IMR-90 (cell line): ENCODE measurements at places on chromosomes 2 and 18. TPM values are rescaled to one million over a fixed set of nuclear protein-coding genes. Genes with fewer than 3 reads are reported as not detected.

ZNF521 gene
- 44.7 and 59.3 TPM in 2 replicates for total RNA-seq

RFX8 gene
- 1.9 and 2.9 TPM in 2 replicates for total RNA-seq

DAW1 gene
- 1.4 TPM in 2 replicates for total RNA-seq

RIT2 gene
- total RNA-seq, result not detected in 2 replicates

HOXD12 gene
- not detected in 2 replicates for total RNA-seq

EMX1 gene
- not detected in 2 replicates for total RNA-seq

LONRF2 gene
- 0.54 and 0.83 TPM in 2 replicates for total RNA-seq

SLC4A5 gene
- 0.18 TPM in 1 of 2 replicates, not detected in the other for total RNA-seq

WDR12 gene
- 8.6 and 12.2 TPM in 2 replicates for total RNA-seq

FBXO15 gene
- total RNA-seq, result 0.90 and 1.1 TPM in 2 replicates

SERPINB5 gene
- not detected in 2 replicates for total RNA-seq

DNA sequence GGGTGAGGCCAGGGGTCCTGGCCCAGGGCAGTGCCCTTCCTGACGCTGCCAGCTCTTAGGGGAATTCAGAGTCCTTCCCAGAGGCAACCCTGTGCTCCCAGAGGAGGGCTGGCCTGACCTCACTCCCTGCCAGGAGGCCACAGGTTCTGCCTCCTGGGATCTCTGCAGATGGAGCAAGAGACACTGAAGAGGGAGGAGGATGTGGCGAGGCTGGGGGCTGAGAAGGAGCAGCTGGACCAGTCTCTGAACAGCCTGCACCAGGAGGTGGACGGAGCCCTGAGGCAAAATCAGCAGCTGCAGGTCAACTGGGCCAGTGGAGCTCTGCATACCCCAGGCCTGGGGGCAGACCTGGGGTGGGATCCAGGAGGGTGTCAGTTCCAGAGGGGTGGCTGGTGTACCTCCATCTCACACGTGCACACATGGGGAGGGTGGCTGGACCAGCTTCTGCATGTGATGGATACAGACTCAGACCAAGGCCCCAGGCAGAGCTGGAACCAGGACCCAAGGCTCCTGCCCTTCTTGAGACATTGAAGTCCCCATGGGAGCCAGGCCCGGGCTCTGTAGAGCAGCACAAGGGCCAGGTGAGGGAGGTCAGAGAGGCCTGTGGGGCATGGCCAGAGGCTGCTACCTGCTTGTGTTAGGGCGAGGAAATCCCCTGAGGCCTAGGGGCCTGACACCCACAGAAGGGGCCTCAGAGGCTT is 9.7 kb upstream of the SNED1 start:
- peaks cover 3% of the 10 kb centered on the region; the same call in 1 of the 2 replicates for H3K27me3 ChIP-seq
- H3K27ac ChIP-seq, result no peak overlapping the region
- H3K36me3 ChIP-seq, result no peaks in the 10 kb centered on the region
- H3K4me1 ChIP-seq, result peaks cover 22% of the 10 kb centered on the region
- no peak overlapping the region for H3K4me3 ChIP-seq

DNA sequence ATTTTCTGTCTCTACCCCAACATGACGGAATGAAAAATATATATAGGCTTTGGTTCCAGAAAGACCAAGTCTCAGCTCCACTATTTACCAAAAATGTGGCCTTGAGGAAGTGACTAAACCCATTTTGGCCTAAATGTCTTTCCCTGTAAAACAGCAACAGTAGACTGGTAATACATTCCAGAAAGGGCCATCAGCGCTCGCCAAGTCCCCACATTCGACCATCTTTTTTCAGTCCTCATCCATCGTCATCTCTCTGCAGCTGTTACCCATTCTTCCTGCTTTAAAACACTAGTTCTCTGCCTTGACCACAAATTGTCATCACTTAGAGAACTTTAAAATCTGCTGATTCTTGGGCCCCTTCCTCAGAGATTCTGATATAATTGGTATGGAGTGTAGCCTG is 183.8 kb upstream of the CTAGE1 start:
- H3K27me3 ChIP-seq, result peaks cover 1% of the 10 kb centered on the region; the same call in 1 of the 2 replicates
- H3K27ac ChIP-seq, result no peak overlapping the region
- no peak overlapping the region for H3K4me3 ChIP-seq
- no peaks in the 10 kb centered on the region; the same call in 1 of the 2 replicates for H3K4me1 ChIP-seq
- DNase-seq, result no peak
- H3K36me3 ChIP-seq, result no peaks in the 10 kb centered on the region

DNA sequence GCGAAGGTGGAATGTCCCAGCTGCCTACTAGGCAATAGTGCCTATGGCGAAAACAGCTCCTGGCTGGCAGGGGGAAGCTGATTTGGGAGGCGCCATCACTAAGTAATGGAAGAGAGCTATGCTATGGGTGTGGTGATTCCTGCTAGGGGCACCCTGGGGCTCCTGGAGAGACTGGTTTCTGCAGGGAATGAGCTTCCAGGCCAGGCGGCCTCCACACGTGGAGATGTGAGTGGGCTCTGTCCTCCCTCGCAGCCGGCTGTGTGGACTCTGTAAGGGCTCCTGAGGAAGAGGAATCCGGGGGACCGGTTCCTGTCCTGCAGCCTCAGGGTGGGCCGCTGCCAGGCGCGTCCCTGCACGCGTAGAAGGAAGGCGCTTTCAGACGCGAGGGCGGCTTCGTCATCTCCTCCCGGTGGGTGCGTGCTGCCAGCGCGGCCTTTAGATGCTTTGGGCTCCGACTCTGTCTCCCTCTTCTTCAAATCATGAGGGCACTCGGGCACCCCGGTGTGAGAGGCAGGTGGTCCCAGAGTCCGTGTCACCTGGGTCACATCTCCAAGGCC is 55.5 kb upstream of the ANKRD62 start:
- H3K4me1 ChIP-seq, result peaks cover 14% of the 10 kb centered on the region; the same call in 1 of the 2 replicates
- no peaks in the 10 kb centered on the region for H3K27me3 ChIP-seq
- H3K27ac ChIP-seq, result no peak overlapping the region
- H3K4me3 ChIP-seq, result no peak overlapping the region
- DNase-seq, result no peak

DNA sequence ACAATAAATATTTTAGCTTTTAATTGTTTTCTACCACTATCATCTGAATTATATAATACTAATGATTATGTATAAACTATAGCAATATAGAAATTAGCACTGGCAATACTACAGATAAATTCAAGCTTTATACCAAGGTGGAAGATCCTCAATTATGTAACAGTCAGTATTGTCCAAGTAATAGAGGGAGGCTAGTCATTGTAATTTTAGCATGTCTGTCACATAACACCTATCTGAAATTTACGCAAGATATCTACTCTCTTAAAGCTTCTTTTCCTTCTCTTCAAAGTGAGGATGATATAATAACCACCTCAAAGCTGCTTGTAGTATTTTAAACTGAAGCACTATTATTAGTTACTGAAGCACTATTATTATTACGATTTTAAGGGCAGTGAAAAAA is 12.2 kb downstream of the KCNJ3 start:
- no peak overlapping the region for H3K4me3 ChIP-seq
- H3K36me3 ChIP-seq, result no peaks in the 10 kb centered on the region
- no peak overlapping the region for H3K27ac ChIP-seq
- H3K4me1 ChIP-seq, result no peaks in the 10 kb centered on the region
- no peak for DNase-seq
- H3K27me3 ChIP-seq, result no peaks in the 10 kb centered on the region

DNA sequence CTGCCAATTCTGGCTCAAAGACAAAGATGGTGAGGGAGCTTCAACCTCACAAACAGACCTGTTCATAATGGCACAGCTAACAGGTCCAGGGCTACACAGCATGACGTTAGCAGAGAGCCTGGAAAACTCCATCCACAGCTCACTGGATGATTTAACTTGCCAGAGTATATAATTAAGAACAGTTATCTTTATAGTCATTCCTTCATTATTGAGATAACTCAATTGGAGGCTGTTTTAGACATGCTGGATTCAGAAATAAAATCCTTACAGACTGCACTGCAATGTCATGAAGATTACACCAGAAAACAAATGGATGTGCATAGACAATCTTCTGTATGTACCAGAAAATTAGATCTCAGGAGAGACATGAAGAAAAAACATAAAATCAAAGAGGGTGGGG is 55.1 kb upstream of the LYPD1 start:
- H3K4me1 ChIP-seq, result no peaks in the 10 kb centered on the region
- H3K27me3 ChIP-seq, result no peaks in the 10 kb centered on the region
- peaks cover 42% of the 10 kb centered on the region for H3K36me3 ChIP-seq
- no peak for DNase-seq
- no peak overlapping the region for H3K4me3 ChIP-seq

GRCh38 chr2:224546926-224547325 is 38.2 kb downstream of the CUL3 start:
- H3K36me3 ChIP-seq, result peaks cover 7% of the 10 kb centered on the region
- no peak for DNase-seq
- no peak overlapping the region for H3K4me3 ChIP-seq
- peaks cover 5% of the 10 kb centered on the region for H3K4me1 ChIP-seq
- no peaks in the 10 kb centered on the region for H3K27me3 ChIP-seq
- no peak overlapping the region for H3K27ac ChIP-seq

DNA sequence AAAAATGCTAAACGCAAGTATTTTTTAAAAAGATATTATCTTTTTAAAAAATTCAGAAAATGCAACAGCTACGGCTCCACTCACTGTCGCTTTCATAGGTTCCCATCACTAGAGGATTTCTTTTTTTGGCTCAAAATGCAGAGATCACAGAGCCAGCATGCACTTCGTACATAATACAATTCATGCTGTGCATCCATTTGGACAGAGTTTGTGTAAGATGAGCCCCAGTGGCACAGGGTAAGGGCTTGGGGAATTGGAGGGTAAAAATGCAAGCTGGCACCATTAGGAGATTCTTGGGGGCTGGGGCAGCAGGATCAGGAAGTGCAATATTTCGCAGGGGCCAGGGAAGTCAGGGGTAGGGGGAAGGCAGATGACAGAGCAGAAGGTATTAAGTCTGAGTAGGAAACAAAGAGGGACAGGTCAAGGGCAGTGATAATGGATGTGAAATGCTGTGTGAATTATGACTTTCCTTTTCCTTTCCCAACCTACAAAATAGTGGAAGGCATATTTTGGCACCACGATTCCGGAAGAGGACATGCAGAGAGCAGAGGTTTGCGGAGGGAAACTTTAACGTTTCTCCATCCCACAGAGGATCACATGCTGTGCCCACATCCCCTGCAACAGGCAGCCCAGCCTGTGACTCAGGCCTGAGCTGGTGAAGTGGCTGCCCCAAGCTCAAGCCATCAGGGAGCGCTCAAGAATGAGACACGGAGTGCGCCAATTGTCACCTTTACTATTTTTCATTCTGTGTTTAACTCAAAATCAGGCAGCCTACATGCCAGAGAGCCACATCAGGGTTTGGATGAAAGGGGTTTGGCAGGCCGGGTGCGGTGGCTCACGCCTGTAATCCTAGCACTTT is 4.7 kb downstream of the CAPG start:
- H3K27ac ChIP-seq, result no peak overlapping the region
- DNase-seq, result peak; percentile 21
- no peaks in the 10 kb centered on the region for H3K27me3 ChIP-seq

DNA sequence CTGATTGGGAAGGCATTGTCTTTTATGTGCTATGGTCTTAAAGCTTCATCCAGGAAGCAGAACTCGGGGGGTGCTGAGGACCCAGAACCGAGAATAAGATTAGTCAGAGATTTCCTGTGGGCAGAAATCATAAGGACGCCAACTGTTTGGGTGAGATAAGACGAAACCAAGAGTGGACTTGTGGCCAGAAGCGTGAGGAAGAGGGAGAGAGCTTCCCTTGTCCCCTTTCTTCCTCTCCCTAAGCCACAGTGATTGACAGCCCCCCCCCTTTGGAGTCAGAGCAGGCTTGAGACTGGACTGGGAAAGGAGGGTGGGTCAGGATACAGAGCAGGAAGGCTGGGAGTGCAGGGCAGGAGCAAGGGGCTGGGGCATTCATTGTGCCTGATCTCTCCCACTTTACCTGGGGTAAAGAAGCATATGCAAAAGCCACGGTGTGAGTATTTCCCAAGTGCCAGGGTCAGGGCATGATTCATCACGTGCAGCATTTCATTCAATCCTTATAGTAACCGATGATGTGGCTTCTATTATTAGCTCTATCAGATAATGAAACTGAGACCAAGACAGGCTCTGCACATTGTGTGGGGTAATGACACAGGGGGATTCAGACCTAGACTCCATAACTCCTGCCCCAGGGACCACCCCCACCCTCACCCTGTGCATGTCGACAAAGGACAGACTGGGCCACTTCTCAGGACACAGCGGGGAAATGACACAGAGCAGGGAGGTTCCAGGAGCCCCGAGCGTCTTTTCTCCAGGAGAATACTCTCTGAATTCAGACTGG is 3.0 kb upstream of the IL1RN start:
- no peaks in the 10 kb centered on the region for H3K4me1 ChIP-seq
- H3K36me3 ChIP-seq, result no peaks in the 10 kb centered on the region
- H3K27me3 ChIP-seq, result peaks cover 15% of the 10 kb centered on the region

DNA sequence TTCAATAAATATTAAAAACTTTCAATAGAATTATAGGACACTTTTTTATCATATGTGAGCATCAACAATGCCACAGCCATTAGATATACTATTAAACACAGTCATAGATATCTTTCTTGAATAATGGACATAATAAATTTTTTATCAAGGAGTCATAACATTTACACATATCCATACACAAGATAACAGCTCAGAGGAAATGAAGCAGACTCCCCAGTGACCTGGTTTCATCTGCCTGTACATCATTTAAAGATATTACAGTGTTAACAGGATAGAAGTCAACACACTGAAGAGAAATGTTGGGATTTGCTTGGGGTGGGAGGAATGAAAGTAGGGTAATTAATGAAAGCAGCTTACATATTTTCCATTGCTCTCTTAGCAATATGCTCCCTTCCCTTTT is 5.1 kb downstream of the SCG2 start:
- no peak overlapping the region for H3K4me3 ChIP-seq
- H3K27me3 ChIP-seq, result no peaks in the 10 kb centered on the region
- peaks cover 8% of the 10 kb centered on the region for H3K4me1 ChIP-seq
- no peak overlapping the region for H3K27ac ChIP-seq
- peak; percentile 38 for DNase-seq

DNA sequence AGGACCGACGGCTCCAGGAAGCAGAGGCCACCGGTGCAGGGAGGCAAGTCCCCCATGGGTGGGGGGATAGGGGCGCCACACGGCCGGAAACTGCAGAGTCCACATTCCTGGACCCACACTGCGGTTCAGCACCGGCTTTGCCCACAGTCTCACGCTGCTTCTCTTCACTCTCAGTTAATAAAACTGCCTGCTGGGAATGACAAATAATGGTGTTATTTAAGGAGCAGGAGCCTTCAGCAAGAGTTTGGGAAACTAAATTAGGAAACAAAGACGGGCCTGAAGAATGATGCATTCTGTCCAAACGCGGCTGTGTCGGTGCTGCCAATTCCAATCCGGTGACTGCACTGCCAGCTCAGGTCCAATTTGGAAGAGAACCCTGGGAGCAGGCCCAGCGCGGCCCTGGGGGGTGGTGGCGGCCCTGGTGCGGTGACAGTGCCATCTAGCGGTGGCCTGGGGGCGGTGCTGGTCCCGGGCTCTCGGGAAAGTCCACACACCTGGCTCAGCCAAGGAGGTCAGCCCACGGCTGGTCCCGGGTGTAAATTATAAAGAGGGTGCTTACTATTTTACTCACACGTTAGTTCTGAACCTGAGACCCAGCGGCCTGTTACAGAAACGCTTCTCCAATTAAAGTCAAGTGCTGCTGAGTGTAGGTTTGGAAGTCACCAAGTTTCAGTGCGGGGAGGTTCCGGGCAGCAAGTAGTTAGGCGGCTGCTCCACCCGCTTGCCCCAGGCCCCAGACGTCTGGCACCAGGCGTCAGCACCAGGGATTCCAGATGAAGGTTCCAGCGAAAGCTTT is 73.1 kb upstream of the PXDN start:
- H3K27me3 ChIP-seq, result no peaks in the 10 kb centered on the region
- peak overlapping the region; percentile 76 for H3K27ac ChIP-seq
- H3K36me3 ChIP-seq, result no peaks in the 10 kb centered on the region
- no peak overlapping the region for H3K4me3 ChIP-seq
